ENCODE measurements at places on chromosomes 13 and 19.
A peak's percentile ranks its signal among the peaks of the same experiment; 100 is the strongest.

DNA sequence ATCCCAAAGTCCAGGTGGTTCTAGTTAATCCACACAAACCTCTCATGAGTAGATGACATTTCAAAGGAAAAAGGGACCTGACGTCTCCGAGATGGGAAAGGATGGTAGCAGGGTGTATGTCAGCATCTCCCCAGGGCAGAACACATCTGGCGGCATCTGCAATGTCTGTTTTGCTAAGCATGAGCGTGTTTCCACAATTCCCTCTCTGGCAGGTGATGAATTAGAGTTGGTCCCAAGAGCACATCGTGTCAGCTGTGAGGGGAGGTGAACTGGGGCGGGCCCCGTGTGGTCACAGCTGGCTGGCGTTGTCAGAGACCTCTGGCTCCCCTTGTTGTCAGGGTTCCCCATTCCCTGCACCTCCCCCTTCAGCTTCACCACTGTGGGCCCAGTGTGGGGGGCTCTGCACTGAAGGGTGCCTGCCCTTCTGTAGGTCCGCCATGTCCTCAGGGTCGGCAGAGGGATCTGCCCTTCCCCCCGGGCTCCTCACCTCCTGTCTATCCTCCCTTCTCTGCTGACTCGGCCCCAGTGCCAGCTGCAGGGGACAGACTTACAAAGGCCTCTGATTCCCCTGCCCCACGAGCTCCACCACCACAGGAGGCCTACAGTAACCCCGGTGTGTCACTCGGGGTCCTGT lies 58.2 kb downstream of the CDADC1 start:
- DNase-seq: no peak

DNA sequence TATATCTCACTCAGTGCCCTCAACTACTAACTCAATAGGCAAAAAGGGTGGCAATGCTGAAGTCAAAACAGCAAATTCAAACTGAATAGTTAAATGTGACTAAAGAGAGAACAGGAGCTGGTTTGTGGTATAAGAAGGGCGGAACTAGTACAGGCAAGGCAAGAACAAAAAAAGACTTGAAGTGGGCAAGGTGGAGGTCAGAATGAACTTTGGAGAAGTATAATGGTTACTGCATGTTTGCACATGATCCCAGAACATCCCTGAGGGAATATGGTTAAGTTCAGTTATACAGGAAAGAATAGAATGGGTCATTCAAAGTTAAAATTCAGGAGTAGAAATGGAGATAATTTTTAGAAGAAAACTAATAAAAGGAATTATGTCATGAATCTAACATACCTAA lies 85.5 kb downstream of the DIAPH3 start:
- DNase-seq: no peak

- DNase-seq: no peak
Observed at GRCh38 chr13:97307882-97308624, 85.9 kb downstream of the MBNL2 start.

GRCh38 chr13:93286047-93286446 lies 59.4 kb downstream of the GPC6 start:
- no peak for DNase-seq

DNA sequence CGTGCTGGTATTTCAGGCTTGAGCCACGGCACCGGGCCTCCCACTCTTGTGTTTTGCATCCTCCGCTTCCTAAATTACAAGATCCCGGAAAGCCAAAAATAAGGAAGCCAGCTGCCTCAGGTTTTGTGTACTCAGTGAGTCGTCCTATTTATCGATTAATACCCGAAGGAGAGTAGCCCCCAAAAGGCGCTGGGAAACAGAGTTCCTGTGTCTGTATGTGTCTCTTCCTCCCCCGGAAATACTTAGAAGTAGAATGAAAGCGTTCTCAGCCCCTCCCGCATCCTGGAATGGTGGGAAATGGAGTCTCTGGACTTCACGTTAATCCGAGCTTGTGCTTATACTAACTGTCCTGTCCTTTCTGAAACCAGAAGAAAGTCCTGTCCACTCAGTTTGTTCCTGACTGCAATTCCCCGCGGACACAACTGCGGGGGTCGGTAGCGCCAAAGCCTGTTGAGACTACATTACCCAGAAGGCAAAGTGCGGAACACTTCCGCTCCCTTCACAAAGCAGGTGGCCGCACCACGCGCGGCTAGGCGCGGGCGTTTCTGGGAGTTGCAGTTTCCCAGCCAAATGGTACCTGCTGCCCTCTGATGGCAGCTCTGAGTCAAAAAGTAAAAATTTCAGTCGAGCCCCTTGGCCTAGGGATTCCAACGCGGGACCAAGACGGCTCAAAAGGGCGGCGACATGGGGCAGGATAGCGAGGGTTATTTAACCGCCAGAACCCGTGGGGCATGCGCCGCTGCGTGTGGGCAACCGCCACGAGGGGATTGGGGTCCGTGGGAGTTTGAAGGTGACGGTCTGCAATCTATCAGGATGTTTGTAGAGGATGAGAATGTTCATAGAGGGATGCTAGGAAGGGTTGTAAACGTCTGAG lies 2.2 kb upstream of the GSK3A start:
- peak; percentile 93 for DNase-seq

DNA sequence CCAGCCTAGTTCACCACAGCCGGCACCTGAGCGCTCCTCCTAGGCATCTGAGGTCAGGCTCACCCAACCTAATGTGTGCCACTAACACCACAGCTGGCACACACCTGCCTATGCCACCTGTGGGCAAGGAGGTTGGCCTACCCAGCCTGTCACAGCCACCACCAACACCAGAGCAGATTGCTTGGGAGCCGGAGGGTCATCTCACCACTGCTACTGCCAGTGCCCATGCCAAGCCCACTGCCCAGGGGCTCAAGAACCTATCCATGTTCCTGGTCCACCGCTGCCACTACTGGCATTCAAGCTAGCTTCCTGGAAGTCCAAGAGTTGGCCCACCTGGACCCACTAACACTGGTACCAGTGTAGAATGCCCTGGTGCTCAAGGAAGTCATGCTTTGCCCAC lies 42.5 kb downstream of the F2RL3 start:
- no peak for DNase-seq

- no peak for DNase-seq
Observed at GRCh38 chr13:106569233-106570095, 1.5 kb upstream of the ARGLU1 start.

GRCh38 chr13:96994017-96994857 lies at the start of gene OXGR1:
Gene OXGR1 (minus strand): TSS chr13:96994476. CDS start chr13:96987759, 6,717 bp downstream.
- no peak for DNase-seq

DNA sequence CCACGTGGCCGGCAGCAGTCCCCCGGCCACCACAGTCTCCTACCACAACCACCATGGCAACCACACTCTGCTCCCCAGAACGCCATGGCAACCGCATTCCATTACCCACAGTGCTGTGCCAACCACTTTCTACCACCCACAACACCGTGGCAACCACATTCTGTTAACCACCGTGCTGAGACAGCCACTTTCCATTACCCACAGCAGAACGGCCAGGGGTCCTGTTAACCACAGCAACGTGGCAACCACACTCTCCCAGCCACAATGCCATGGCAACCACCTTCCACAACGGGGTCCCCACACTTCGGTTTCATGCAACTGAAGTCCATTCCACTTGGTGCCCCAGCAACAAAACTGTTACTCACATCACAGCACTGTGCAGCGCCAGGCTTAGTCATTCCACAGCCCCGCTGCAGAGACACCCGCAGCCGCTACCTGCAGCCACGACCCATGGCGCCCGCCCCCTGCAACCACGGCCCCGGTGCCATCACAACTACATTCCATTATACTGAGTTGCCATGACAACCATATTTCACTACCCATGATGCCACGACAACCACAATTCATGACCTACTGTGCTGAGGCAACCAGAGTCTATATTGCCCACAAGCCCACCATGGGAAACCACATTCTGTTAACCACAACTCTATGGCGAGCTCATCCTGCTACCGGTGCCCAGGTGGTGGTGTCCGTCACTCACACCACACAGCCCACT lies 10.0 kb downstream of the DPF1 start:
- DNase-seq: no peak

- DNase-seq: no peak
Observed at GRCh38 chr13:40158218-40158617, 502.8 kb downstream of the COG6 start.

GRCh38 chr19:470701-471100 lies 9.9 kb upstream of the SHC2 start:
- DNase-seq: no peak

DNA sequence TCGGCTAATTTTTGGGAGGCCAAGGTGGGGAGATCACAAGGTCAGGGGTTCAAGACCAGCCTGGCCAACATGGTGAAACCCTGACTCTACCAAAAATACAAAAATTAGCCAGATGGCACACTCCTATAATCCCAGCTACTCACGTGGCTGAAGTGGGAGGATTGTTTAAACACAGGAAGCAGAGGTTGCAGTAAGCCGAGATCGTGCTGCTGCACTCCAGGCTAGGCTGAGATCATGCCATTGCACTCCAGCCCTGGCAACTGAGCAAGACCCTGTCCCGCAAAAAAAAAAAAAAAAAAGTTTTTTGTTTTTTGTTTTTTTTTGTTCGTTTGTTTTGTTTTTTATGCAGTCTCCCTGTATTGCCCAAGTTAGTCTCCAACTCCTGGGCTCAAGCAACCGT lies 21.2 kb downstream of the MAST1 start:
- no peak for DNase-seq

DNA sequence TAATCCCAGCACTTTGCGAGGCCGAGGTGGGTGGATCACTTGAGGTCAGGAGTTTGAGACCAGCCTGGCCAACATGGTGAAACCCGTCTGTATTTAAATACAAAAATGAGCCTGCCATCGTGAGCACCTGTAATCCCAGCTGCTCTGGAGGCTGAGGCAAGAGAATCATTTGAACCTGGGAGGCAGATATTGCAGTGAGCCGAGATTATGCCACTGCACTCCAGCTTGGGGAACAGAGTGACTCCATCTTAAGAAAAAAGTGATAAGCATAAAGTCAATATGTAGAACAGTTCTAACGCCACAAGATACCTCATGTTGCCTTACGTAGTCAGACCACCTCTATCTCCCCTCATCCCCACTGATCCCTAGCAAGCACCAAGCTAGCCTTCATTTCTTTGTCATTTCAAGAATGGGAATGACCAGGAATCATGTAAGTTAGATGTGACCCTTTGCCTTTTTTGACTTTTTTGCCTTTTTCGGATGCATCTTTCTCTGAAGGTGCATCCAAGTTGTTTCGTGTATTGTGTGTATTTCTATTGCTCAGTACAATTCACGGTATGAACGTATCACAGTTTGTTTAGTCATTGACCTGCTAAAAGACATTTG lies 6.4 kb downstream of the RPL21 start:
- DNase-seq: no peak

DNA sequence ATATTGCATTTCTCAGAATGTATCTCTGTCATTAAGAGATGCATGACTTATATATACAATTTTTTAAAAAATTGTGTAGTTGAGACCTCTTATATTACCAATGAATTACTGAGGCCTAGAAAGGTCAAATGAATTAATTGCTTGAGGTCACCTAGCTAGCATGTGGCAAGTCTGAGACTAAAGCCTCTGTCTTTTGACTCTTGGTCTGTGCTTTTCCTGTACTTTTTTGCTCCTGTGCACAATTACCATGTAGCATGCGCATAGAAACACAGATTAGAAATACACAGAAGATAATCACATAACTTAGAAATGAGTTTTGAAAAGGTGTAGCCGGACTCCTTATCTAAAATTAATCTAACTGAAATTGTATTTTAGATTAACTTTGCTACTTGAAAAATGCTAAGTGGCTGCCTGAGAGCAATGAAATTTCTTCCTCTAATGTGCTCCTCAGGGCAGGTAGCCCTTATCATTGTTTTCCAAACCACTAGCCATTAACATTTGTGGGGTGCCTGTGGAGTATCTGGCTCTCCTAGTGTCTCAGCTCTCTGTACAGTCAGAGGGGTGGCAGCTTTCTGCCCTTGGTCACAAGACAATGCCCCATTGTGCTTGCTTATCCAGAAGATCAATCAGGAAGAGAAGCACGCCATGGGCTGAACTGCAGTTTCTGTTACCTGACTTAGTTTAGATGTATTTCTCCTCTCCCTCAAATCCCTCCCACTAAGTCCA lies 119.6 kb downstream of the RFC3 start:
- DNase-seq: no peak
